ENCODE measurements at places on chromosomes 13 and 19. TPM values are rescaled to one million over a fixed set of nuclear protein-coding genes. Genes with fewer than 3 reads are reported as not detected.
A peak's percentile ranks its signal among the peaks of the same experiment; 100 is the strongest.

GRCh38 chr13:42106998-42107397, 58.5 kb downstream of the DGKH start:
- H3K36me3 ChIP-seq, result no peaks in the 10 kb centered on the region
- peaks cover 8% of the 10 kb centered on the region for H3K4me1 ChIP-seq
- H3K27ac ChIP-seq, result no peak overlapping the region
- H3K27me3 ChIP-seq, result no peaks in the 10 kb centered on the region

GRCh38 chr13:34257966-34258365, 440.0 kb downstream of the RFC3 start:
- H3K27me3 ChIP-seq, result no peaks in the 10 kb centered on the region
- H3K4me1 ChIP-seq, result no peaks in the 10 kb centered on the region
- H3K36me3 ChIP-seq, result no peaks in the 10 kb centered on the region

DNA sequence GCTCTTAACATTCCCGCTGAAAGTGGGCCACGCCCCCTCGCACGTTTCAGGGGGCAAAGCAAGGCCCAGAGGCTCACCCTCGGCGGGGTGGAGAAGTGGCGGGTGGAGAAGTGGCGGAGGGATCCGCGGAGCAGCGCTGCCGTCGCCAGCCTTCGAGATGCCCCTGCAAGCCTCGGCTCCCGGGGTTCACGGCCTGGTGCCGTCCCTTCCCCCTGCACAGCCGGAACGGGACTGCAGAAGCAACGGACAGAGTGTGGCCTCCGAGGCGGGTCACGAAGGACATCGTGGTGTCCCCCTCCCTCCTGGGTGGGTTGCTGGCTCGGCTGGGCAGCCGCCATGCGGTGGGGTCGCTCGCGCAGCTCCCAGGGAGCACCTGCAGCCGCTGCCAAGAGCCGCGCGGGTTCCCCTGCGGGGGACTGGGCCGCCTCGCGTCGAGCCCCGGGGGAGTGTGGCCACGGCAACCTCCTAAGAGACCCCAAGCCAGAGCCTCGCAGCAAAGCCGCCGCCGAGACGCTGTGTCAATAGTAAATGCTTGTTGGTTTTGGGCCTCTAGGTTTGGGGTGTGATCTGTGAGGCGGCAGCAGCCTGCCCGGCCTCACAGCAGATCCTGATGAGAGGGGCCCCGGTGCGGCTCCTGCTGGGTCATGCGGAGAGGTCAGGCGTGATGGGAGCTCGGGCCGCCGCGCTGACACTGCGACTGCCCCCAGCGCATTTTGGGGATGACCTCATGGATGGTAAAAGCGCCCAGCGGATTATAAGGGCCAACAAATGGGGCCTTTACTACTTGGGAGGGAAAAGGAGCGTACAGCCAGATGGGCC, 5.5 kb downstream of the TPGS1 start:
- H3K4me3 ChIP-seq, result no peak overlapping the region
- peak; percentile 54 for DNase-seq
- H3K36me3 ChIP-seq, result no peaks in the 10 kb centered on the region
- no peaks in the 10 kb centered on the region for H3K27me3 ChIP-seq
- H3K27ac ChIP-seq, result no peak overlapping the region

DNA sequence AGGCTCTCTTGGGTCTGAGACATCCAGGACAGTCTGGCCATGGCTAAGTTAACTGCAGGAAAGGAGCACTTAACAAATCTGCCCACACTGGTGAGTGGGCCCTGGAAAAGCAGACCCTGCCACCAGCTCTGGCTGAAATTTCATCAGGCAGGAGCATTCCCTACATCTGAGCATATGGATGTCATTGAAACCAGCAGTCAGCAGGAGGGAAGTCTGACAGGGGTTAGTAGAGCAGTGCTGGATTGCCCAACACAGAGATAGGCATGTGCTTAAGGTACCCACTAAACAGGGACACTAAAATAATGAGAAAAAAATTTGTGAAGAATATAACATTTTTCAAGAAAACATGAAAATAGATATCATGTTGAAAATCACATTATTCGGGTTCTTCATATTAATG, 13.6 kb upstream of the ACOD1 start:
- no peak for DNase-seq
- H3K4me3 ChIP-seq, result no peak overlapping the region
- H3K4me1 ChIP-seq, result no peaks in the 10 kb centered on the region

DNA sequence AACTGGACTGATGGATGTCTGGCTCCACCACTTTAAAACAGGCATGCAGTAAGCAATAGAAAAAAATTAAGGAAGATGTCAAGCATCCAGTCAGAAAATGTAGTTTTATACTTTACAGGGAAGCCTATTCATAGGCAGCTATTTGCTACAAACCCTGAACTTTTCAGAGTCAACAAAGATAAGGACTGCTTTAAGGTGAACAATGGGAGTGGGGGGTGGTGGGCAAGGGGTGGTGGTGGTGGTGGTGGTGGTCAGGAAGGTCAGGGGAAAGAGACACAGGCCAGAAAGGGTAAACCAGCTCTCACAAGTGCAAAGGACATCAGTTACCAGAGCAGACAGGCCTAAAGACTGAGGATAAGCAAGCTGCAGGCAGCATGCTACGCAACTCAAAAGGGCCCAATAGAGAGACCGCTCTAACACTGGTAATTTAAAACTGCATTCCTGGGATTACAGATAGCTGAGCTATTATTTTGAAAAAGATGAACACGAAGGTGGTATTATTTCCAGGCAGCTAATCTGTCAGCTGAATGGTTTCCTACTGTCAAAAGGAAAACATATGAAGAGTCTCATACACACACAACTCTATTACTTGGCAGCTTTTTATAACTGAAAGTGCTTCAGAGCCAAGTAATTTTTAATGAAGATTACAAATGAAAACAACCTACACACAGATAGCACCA, 14.8 kb downstream of the BRD4 start:
- peak overlapping the region; percentile 81 for H3K27ac ChIP-seq
- H3K4me3 ChIP-seq, result no peak overlapping the region
- H3K36me3 ChIP-seq, result no peaks in the 10 kb centered on the region
- DNase-seq, result no peak
- peaks cover 86% of the 10 kb centered on the region for H3K4me1 ChIP-seq

- H3K27me3 ChIP-seq, result no peaks in the 10 kb centered on the region
- DNase-seq, result no peak
- H3K27ac ChIP-seq, result no peak overlapping the region
Measured at GRCh38 chr13:43374621-43375020, 351.2 kb downstream of the DNAJC15 start.

Gene LILRA6
- 1.2 TPM for total RNA-seq

Gene ZSCAN18
- total RNA-seq, result 13.1 TPM

Gene RFC3
- total RNA-seq, result 2.7 TPM

DNA sequence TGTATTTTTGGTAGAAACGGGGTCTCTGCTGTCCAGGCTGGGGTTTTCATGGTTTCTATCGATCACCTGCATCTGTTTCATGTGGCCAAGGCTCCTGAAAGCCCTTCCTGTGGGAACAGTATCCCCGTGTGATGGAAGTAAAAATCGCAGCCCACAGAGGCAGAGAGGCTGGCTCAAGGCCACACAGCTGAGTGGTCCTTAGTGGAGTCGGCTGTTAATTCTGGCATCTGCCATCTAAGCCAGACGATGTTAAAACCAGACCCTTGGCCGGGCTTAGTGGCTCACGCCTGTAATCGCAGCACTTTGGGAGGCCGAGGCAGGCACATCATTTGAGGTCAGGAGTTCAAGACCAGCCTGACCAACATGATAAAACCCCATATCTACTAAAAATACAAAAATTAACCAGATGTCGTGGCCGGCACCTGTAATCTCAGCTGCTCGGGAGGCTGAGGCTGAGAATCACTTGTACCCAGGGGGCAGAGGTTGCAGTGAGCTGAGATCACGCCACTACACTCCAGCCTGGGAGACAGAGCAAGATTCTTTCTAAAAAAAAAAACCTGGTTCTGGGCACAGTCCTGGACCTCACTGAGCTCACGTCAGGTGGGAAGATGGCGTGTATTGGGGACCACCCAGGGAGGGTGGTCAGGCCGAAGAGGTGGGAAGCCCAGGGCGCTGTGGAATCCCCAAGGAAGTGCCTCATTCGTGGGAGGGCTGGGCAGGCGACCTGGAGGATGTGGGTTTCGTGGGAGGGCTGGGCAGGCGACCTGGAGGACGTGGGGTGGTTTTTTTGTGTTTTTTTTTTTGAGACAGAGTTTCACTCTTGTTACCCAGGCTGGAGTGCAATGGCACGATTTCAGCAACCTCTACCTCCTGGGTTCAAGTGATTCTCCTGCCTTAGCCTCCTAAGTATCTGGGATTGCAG, 18.5 kb upstream of the MISP start:
- H3K4me3 ChIP-seq, result no peak overlapping the region
- no peak overlapping the region for H3K27ac ChIP-seq
- H3K4me1 ChIP-seq, result no peaks in the 10 kb centered on the region
- no peak for DNase-seq
- H3K27me3 ChIP-seq, result no peaks in the 10 kb centered on the region

DNA sequence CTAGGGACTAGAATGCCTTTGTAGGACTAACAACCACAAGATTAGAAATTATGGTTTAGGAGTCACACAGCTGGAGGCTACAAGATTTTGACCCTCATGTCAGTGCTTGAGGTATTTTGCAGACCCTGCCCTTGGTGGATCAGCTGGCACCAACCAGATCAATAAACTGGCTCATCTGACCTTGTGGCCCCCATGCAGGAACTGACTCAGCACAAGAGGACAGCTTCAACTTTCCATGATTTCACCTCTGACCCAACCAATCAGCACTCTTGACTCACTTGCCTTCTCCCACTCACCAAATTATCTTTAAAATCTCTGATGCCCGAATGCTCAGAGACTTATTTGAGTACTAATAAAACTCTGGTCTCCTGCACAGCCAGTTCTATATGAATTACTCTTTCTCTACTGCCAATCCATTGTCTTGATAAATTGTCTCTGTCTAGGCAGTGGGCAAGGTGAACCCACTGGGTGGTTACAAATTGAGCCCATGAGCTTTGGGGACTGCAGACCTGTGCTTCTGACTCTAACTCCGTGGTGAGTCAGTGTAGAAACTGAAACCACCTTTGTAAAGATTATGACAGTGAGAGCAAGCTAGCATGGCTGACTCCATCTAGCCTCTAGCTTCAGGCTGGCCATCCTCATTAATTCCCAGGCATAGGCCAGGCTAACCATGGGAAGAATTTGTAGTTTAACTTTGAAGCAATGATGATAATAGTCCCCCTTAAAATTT, 33.9 kb upstream of the CEACAM8 start:
- no peaks in the 10 kb centered on the region for H3K27me3 ChIP-seq
- no peak overlapping the region for H3K27ac ChIP-seq
- H3K4me1 ChIP-seq, result no peaks in the 10 kb centered on the region
- DNase-seq, result no peak

DNA sequence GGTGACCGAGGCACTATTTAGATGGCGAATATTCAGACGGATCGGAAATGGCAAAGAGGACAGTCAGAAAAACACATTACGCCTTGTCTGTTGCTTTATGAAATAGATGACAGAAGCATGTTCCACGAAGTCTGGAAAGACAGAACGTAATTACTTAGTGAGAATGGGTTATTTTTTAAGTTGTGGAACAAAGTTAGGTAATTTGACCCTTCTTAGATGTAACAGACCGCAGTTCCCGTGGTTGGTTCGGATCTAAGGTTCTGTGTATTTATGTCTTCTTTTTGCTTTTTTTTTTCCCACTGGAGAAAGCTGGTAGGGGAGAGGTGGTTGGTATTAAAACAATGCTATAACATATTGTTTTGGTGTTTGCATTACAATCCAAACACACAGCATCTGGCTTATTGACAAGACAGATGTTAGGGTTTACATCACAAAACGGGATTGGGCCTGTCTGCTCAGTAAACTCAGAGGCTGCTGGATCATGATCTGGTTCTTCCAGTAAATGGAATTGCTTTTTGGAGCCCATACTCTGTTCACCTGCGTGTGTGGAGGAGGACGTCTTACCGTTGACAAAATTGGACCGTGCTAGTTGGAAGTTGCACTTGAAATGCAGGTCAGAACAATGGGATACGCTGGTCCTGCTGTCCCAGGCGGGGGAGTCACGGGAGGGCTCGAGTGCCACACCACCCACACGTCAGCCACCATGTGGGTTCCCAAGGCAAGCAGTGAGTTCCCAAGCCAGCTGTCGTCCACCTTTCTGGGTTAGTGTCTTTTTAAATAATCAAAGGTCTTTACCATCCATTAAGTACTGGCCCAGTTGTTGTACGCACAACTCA, 13.8 kb downstream of the ATP11A start:
- peak; percentile 29 for DNase-seq
- no peaks in the 10 kb centered on the region for H3K36me3 ChIP-seq
- no peak overlapping the region for H3K27ac ChIP-seq
- H3K4me1 ChIP-seq, result peaks cover 20% of the 10 kb centered on the region
- no peak overlapping the region for H3K4me3 ChIP-seq
- H3K27me3 ChIP-seq, result no peaks in the 10 kb centered on the region

GRCh38 chr19:12777217-12778016, 2.1 kb upstream of the HOOK2 start:
- no peaks in the 10 kb centered on the region for H3K36me3 ChIP-seq
- peak overlapping the region; percentile 86 for H3K4me3 ChIP-seq
- H3K4me1 ChIP-seq, result peaks cover 43% of the 10 kb centered on the region
- H3K27ac ChIP-seq, result peak overlapping the region; percentile 88
- peak; percentile 84 for DNase-seq

- DNase-seq, result no peak
- H3K27ac ChIP-seq, result no peak overlapping the region
- H3K36me3 ChIP-seq, result no peaks in the 10 kb centered on the region
- no peaks in the 10 kb centered on the region for H3K4me1 ChIP-seq
- H3K4me3 ChIP-seq, result no peak overlapping the region
Measured at GRCh38 chr19:51121257-51121656, 3.4 kb upstream of the SIGLEC9 start.

DNA sequence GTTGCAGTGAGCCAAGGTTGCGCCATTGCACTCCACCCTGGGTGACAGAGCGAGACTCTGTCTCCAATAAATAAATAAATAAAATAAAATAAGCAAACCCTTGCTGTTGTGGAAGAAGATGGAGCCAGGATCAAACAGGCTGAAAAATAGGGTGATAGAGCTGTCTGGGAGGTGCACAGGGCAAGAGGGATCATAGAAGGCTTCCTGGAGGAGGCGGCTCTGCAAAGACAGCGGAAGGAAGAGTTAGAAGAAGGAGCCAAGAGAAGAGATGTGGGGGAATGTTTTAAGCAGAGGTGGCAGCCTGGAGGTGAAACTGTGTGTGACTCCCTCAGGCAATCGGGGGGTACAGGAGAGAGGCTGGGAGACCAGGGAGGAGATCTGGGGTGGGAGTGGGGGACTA, 40.6 kb downstream of the ZNRF4 start:
- H3K36me3 ChIP-seq, result no peaks in the 10 kb centered on the region
- no peak for DNase-seq
- no peak overlapping the region for H3K27ac ChIP-seq
- H3K4me3 ChIP-seq, result no peak overlapping the region

DNA sequence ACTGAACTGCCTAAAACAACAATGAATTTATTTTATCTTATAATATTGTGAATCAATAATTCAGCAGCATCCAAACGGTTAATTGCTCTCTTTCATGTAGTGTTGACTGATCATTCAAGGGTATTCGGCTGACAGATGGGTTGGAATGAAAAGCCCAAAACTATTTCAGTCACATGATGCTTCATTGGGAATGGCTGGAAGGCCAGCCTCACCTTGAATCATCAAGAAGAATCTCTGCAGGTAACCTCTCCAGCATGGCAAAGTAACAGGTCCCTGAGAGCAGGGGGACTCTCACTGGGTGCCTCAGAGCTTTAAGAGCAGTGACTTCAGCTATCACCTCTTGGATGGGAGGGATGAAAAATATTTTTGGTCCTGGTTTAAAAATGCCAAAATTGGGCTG, 1395.7 kb downstream of the OLFM4 start:
- H3K4me1 ChIP-seq, result no peaks in the 10 kb centered on the region
- no peak overlapping the region for H3K4me3 ChIP-seq
- no peak overlapping the region for H3K27ac ChIP-seq
- DNase-seq, result no peak
- H3K36me3 ChIP-seq, result no peaks in the 10 kb centered on the region
- H3K27me3 ChIP-seq, result no peaks in the 10 kb centered on the region

- H3K4me1 ChIP-seq, result no peaks in the 10 kb centered on the region
- H3K27me3 ChIP-seq, result no peaks in the 10 kb centered on the region
- H3K27ac ChIP-seq, result no peak overlapping the region
- no peak overlapping the region for H3K4me3 ChIP-seq
- no peaks in the 10 kb centered on the region for H3K36me3 ChIP-seq
Measured at GRCh38 chr13:72199640-72200039, 332.6 kb upstream of the DACH1 start.
